ENCODE measurements at places on chromosomes 5 and 9.

- DNase-seq, result no peak
Observed at GRCh38 chr5:16315501-16315900, 135.9 kb upstream of the MARCHF11 start.

- DNase-seq, result no peak
Observed at GRCh38 chr5:6623941-6624340, 8.9 kb downstream of the NSUN2 start.

DNA sequence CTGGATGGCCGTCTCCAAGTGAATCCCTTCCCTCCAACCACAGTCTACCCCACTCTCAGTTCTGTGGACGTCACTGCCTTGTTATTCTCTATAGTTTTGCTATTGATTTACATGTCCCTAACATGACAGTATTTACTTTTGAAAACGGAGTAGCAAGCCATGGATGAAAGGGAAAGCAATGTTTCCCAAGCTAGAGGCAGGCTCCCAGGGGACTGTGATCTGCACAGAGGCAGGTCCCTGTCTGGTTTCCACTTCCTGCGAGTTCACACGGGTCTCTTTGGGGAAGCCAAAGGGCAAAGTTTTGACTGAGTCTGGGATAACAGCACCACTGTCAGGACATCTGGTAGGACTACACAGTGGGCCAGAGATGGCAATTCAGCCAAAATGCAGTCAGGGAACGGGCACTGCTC is 12.7 kb downstream of the C9orf153 start:
- DNase-seq, result no peak

DNA sequence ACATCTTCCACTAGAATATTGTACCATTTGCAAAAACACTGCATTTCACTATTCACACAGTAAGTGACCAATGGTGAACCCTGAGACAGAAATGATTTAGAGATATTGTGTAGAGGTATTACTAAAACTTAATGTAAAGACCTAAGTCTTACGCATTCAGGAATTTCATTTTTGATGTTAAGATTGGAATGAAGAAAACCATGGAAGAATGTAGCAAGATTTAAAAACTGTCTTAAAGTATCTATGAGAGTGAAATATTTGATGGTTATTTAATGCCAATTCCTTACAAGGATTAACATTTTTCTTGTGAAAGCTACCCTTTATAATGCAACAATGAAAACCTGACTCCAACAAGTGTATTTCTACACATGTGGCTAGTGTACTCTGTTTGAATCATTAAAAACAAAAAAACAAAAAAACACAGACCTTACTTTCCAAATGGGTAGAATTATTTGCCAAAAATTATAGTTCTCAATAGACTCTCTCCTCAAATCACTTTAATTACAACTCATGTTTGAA is 172.0 kb downstream of the NNT start:
- DNase-seq, result no peak

DNA sequence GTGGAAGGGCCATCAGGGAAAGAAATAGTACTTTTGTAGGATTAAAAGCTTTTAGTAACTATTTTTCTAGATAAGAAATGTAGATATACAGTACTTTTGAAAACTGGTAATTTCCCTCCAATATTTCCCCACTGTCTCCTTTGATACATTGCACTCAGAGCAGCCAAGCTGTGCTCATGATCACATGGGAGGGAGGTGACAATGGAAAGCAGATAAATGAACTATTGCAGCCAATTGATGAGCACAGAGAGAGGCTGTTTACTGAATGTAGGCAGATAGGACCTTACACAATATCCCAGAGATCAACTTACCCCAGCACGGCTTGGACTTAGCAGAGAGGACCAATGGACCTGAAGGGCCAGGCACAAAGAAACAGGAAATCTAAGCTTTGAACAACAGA is 178.0 kb upstream of the NREP start:
- no peak for DNase-seq

- DNase-seq, result no peak
Observed at GRCh38 chr9:133558191-133559126, 24.0 kb downstream of the ADAMTSL2 start.

DNA sequence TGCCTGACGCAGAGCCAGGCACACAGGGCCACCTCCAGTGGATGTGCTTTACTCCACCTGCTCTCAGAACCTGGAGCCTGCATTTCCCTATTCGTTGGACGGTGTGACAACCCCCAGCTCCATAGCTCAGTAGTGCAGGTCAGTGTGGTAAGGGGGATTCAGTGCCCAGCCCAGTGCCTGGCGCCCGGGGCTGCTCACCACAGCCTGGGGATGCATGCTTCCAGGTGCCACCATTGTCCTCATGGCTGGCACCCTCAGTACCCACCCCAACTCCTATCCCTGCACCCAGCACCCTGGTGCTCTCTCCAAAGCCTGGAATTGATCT is 32.8 kb upstream of the ADAMTS2 start:
- no peak for DNase-seq

GRCh38 chr5:173642191-173642816 is 25.9 kb upstream of the BOD1 start:
- DNase-seq, result no peak

GRCh38 chr5:151557466-151557865 is 33.7 kb downstream of the FAT2 start:
- DNase-seq, result no peak

- DNase-seq, result no peak
Observed at GRCh38 chr5:158898185-158899177, 201.2 kb downstream of the EBF1 start.

DNA sequence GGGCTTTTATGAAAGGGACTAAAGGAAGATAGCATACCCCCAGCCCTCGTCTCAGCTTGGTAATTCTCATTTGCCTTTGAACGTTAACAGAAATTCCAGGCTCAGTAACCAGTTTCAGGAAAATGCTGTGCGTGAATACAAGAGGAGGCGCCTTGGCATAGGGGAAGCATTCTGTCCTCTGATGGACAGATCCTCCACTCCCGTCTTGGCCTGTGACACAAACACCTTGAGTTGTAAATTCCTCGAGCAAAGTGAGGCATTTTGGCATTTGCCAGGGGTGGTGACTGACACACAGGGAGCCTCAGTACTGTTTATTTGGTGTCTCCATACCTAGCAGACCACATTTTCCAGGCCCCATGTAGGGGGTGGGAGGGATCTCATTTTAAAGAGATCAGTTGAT is 44.8 kb downstream of the APTX start:
- no peak for DNase-seq

- no peak for DNase-seq
Observed at GRCh38 chr5:77024490-77024889, 5.7 kb upstream of the AGGF1 start.

GRCh38 chr9:36623280-36623679 is 50.6 kb downstream of the MELK start:
- DNase-seq, result no peak

- no peak for DNase-seq
Observed at GRCh38 chr5:17665836-17666235, 31.6 kb downstream of the TAF11L14 start.

DNA sequence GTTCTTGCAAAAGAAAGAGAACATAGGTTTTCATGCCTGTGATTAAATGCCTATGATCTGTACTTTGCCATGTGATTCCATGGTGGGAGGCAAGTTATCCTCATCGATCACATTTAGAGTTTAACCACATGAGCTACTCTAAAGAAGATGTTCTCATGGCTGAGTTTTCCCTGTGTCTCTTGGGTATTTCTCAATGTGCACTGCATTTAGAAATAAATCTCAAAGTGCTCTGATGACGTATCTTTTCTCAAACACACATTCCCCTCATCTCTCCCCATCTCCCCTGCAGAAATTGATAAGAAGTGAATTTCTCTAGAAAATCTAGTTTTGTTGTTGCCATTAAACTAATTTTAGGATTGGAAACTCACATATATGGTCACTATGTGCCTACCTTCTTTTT is 282.2 kb downstream of the SEMA5A start:
- DNase-seq, result no peak

- no peak for DNase-seq
Observed at GRCh38 chr5:4113426-4113825, 517.8 kb downstream of the IRX1 start.

GRCh38 chr9:7523426-7524043 is 276.0 kb downstream of the DMAC1 start:
- no peak for DNase-seq

GRCh38 chr5:5751987-5752386 is 329.5 kb downstream of the ICE1 start:
- no peak for DNase-seq

- DNase-seq, result no peak
Observed at GRCh38 chr9:113568081-113568435, 104.5 kb downstream of the RGS3 start.

- DNase-seq, result no peak
Observed at GRCh38 chr5:124906339-124907097, 160.1 kb upstream of the ZNF608 start.

DNA sequence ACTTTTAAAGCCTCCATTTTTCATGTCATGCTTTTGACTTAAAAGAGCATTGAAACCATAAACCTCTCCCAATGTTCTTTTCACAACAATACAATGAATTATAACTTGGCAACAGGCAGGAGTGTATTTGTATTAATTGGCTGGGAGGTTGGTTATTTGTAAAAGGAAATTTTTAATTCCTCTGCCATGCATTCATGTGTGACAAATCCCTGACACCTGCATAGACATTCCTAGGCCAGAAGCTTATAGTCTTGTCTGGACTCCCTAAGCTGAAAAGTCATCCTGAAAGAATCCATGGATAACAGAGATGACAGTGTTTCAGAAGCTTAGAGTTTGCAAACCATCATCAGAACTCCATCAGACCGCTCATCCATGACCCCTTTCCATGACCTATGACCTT is 76.3 kb upstream of the PTGER4 start:
- DNase-seq, result no peak

DNA sequence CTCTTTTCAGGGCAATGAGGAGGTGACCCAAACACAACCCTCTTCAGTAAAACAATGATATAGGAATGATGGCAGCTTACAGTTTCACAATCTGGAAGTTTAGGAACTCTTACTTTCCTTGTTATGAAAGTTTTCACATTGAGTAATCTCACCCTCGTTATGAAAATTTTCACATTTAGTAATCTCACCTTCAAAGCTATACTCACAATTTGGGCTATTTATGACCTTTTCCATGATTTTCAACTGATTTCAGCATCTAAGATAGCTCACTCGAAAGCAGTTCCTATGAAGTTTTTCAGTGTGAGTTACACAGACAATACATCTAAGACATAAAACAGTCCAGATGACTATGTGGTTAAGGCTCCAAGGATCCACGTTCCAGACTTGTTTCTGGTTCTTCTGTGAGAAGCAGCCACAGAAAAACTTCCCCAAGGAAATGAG is 57.1 kb downstream of the FOXD1 start:
- no peak for DNase-seq

Data from NCI-H1436 treated with DMSO at 0.1 percent for 48 hours (cell line).